ENCODE measurements at places on chromosomes 2 and 18. TPM values are rescaled to one million over a fixed set of nuclear protein-coding genes. Genes with fewer than 3 reads are reported as not detected.

The SALL3 gene
- total RNA-seq, result not detected

GRCh38 chr2:239137165-239137897 lies 263.5 kb downstream of the HDAC4 start:
- no peaks in the 10 kb centered on the region for H3K4me1 ChIP-seq
- no peaks in the 10 kb centered on the region for H3K27me3 ChIP-seq
- H3K36me3 ChIP-seq, result peaks cover 43% of the 10 kb centered on the region
- no peak overlapping the region for H3K27ac ChIP-seq
- H3K4me3 ChIP-seq, result no peak overlapping the region
- no peak for DNase-seq

DNA sequence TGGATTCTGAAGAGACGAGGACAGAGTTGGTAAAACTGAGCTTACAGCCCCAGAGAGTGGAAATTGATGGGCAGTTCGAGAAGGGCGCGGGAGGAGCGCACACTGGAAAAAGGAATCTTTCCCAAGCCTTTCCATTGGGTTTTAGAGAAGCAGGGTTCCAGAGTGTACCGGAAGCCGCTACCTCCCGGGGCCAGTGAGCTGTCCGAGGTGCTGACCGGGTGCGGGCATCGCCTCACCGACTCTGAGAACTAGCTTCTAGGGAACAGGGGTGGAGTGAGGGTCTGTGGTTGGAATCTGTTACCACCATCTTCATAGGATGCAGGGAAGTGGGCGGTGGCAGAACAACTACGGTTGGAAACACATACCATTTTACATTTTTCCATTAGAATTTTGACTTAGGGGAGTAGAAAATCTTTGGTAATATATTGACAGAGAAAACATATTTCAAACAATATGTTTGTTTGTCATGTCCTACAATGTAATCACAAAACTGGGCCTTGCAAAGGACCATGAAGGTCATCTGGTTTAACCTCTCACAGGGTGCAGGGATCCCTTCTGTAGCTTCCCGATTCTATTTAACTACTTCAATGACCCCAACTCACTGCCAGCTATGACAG lies 724 bp downstream of the NMS start:
- no peak overlapping the region for H3K4me3 ChIP-seq
- H3K27me3 ChIP-seq, result no peaks in the 10 kb centered on the region
- no peak for DNase-seq

GRCh38 chr2:40592218-40592617 lies 140.3 kb upstream of the SLC8A1 start:
- no peak overlapping the region for H3K27ac ChIP-seq
- H3K36me3 ChIP-seq, result no peaks in the 10 kb centered on the region
- no peak for DNase-seq
- no peak overlapping the region for H3K4me3 ChIP-seq
- no peaks in the 10 kb centered on the region for H3K4me1 ChIP-seq
